NCI-H2107 (cell line): ENCODE measurements at places on chromosomes 16 and 17.
A peak's percentile ranks its signal among the peaks of the same experiment; 100 is the strongest.

DNA sequence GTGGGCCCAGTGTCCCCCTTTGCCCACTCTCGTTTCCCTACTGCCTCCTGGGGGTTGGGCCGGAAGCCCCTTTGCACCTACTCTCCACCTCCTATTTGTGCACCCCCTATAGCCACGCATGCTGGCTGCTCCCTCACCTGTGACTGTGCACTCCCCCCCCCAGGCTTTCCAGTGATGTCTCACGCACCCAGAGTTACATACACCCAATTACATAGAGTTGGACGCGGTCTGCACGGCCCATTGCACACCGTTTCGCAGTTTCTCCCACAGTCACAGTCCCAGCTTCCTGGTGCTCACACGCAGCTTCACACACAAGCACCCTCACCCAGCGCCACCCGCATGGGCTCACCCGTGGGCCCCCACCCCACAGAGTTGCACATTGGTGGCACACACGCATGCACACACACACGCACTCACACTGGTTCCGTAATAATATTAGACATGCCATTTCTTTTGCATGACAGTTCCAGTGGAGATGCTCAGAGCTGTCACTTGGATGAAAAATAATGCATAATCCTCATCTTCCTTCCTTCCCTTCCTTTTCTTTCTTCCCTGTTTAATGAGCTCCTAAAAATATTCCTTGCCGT lies 21.5 kb upstream of the C1QL1 start:
- DNase-seq, result no peak

- no peak for DNase-seq
Measured at GRCh38 chr17:2390199-2390836, 10.5 kb downstream of the MNT start.

GRCh38 chr16:51592001-51592501 lies 441.0 kb upstream of the SALL1 start:
- DNase-seq, result peak; percentile 85

DNA sequence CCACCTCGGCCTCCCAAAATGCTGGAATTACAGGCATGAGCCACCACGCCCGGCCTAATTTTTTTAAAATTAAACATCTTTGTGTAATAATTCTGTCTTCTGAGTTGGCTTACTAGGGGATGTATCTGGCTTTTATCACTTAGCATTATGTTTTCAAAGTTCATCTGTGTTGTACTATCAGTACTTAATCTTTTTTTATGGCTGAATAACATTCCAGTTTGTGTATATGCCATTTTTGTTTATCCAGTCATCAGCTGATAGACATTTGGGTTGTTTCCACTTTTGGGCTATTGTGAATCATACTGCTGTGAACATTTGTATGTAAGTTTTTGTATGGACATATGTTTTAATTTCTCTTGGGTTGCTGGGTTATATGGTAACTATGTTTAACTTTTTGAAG lies 69.0 kb downstream of the CHD9 start:
- no peak for DNase-seq

- no peak for DNase-seq
Measured at GRCh38 chr17:50363217-50364060, 9.5 kb downstream of the MRPL27 start.

DNA sequence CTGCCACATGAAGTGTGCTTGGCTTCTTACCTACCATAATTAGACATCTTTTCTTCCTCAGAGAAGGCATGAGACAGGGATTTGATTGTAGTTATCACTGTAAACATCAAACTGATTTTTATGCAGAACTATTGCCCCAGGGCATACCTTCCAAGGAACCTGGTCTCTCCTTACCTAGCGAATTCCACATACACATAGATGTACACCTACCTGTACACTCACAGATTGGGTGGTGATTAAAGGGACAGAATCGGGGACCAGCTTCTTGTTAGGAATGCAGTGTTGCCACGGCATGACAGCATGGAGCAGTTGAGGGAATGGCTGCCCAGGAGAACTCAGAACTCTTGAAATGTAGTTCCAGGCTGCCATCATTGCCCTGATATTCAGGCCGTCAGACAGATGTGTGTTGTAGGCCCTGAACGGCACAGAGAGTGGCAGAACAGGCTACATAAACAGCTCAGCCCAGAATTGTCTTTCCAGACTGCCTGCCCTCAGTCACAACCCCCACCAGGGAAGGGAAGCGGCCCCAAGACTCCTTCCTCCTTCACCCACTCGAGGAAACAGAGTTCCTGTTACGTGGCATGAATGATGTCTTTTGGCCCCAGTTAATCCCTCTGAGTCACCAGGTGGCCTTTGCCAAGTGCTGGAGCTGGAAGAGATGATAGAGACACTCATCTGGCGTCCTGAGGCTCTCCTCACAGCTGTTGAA lies 17.8 kb upstream of the NAGLU start:
- DNase-seq, result no peak

DNA sequence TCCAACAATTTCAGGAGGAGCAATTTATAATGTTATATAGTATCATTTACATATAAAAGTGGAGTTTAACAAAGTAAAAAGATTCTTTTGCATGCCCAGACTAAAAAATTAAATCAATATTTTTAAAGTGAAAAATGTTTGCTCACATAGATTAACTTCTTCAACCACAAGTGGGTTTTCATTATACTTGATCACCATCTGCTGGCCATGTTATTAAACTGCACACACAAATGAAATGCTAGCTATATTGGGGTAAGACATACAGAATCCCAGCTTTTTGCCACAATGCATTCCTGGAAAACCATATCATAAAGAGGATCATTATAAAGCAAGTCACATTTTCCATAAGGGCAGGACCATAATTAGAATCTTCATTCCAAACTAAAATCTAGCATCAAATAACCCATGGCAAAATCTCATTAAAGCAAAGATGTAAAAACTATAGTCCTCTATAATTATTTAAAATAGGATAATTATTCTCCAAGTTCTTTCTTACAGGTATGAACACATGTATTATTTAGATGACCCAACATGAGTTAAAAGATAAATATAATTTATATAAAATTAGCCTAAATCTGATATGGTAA lies 26.3 kb downstream of the CEP112 start:
- no peak for DNase-seq

GRCh38 chr17:64281962-64282752 lies 19.1 kb upstream of the TEX2 start:
- DNase-seq, result peak; percentile 23

DNA sequence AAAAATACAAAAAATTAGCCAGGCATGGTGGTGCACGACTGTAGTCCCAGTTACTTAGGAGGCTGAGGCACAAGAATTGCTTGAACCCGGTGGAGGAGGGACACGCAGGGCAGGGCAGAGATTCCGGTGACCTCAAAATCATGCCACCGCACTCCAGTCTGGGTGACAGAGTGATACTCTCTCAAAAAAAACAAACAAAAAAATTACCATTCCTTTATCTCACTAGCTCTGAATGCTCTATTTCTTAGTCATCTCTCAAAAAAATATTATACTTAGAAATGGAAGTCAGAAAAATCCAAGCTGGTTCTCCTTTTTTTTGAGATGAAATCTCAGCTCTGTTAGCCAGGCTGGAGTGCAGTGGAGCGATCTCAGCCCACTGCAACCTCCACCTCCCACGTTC lies 40.8 kb downstream of the SPOP start:
- no peak for DNase-seq

GRCh38 chr17:29074488-29074887 lies 31.5 kb downstream of the PIPOX start:
- no peak for DNase-seq

GRCh38 chr16:62741692-62742091 lies 705.5 kb upstream of the CDH8 start:
- DNase-seq, result no peak
